Muscle of arm (tissue), 14 donors: ENCODE measurements at places on chromosomes 7 and 10. TPM values are rescaled to one million over a fixed set of nuclear protein-coding genes. Genes with fewer than 3 reads are reported as not detected.
A peak's percentile ranks its signal among the peaks of the same experiment; 100 is the strongest.

IPMK gene
- 4.2 TPM for polyA plus RNA-seq

RBP4 gene
- polyA plus RNA-seq = 1.6 TPM

DNAH11 gene
- polyA plus RNA-seq = 0.52 TPM

FAM221A gene
- polyA plus RNA-seq = 2.9 TPM

CPEB3 gene
- 2.8 TPM for polyA plus RNA-seq

VPS37D gene
- 1.6 TPM for polyA plus RNA-seq

HOGA1 gene
- polyA plus RNA-seq = 0.86 TPM

DNA sequence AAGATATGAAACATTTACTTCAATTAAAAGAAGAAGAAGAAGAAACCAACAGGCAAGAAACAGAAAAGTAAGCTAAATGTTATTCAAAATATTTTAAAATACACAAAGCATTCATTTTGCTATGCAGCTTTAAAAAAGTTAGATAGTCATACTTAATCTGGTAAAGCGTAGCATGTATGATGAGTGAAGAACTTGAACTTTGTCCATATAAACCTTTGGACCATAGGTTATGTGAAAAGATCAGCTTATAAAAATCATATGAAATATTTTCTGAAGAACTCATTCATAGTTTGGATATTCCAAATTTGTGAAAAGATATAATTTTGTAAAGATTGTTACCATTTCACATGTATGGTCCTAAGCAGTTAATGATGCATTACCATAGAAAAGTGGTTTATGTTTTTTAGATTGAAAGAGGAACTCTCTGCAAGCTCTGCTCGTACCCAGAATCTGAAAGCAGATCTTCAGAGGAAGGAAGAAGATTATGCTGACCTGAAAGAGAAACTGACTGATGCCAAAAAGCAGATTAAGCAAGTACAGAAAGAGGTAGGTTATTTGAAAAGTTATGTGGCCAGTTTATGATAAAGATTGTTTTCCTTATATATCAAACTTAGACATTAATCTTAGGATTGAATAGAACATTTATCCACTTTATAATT is 37.3 kb downstream of the KIF20B start:
- DNase-seq = peak; percentile 3

- no peak for DNase-seq
Observed at GRCh38 chr10:99654390-99655175, 4.7 kb upstream of the ENTPD7 start.

DNA sequence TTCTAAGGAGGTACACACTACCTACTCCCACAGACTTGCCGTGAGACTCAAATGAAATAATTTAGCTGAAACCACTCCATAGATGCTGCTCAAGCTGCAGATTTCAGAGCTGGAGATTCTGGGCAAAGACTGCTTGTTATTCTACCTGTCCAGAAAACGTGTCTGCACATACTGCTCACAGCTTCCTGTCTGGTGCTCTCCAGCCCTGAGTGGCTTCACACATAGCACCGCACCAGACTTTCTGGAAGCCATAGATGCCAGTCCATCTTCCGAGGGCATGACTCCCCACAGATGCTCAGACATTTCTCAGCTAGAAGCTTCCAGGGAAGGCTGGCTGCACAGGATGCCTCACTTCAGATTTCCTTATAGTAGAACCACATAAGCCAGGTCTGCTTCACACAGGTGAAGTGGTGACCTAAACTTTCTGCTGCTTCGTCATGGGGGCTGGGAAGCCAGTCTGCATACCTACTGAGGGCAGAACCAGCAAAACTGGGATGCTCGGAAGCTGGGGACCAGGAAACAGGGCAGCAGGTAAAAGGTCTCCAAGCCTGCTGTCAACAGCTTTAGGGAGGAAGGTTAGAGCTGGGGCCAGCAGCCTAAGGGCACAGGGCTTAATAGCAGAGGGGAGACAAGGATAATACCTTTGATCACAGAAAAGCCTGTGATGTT is 18.2 kb downstream of the CCDC6 start:
- DNase-seq = no peak

DNA sequence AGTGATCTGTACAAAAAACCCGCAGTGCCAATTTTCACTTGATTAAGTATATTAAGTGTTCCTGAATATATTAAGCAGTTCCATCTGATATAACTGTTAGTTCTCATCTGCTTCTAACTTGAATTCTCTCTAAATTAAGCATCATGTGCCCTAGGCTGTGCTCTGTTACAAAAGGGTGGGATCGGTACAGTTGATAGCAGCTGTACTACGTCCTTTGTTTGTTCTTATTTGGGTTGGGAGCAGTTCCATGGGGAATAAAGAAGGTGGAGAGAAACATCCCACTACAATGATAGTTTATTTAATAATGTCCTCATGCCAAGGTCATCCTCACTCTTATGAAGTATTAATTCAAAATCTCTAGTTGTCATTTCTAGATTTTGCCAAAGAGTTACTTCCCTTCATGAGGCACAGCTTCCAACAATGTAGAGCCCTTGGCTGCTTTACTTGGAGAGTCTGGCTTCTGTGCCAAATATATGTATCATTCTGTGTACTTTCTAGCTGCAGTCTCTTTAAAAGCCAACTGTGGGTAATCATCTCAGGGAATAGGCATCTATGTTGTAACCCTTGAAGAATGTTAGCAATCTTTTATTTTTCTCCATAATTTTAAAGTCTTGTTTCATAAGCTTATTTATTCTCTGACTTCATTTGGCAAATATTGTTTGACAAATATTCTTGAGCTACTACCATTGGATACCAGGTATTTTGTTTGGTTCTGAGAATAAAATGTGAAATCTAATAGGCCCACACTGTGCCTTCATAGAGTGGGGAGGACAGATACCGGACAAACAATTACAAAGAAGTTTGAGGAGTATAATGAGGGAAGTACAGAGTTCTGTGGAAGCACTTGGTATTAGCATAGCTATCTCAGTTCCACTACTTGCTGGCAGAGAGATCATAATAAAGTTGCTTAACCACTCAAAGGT is 22.4 kb upstream of the AHR start:
- DNase-seq = peak; percentile 46

- DNase-seq = no peak
Observed at GRCh38 chr7:1301882-1302251, 69.2 kb downstream of the UNCX start.

- no peak for DNase-seq
Observed at GRCh38 chr7:46713868-46714596, 793.0 kb upstream of the IGFBP3 start.

DNA sequence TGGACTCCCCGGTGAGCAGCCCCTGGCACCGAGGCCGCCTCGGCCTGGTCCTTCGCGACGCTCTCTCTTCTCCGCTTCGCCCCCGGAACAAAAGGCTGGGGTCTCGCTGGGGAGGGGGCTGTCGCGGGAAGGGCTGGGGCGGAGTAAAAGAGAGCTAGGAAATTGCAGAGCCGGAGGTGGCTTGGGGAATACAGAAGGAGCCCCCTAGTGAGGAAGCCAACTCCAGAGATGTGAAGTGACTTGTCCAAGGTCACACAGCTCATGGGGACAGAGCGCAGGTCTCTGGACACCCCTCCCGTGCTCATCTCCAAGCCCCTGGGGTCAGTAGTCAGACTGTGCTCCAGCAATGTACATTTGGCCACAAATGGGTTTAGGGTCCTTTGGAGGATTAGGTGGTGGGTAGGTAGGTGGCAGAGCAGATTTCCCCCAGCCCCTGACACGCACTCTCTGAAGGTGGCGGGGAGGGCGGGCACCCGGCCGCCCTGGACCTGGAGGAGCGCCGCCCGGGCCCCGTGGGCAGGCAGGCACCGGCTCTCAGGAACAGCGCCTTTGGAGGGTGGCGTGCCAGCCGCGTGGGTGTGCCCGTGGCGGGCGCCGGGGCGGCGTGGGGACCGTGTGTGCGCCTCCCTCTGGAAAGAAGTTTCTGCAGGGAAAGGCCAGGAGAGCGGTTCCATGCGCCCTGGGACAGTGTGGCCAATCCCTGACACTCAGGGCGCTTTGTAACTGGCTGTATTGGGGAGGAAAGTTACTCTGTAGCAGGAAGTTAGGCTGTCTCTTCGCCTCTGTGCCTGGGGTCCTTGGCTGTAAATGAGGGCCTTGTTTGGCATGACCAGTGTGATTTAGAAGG is 910 bp downstream of the WIPF3 start:
- no peak for DNase-seq

GRCh38 chr7:5646846-5647245 is 134.6 kb downstream of the RNF216 start:
- no peak for DNase-seq

DNA sequence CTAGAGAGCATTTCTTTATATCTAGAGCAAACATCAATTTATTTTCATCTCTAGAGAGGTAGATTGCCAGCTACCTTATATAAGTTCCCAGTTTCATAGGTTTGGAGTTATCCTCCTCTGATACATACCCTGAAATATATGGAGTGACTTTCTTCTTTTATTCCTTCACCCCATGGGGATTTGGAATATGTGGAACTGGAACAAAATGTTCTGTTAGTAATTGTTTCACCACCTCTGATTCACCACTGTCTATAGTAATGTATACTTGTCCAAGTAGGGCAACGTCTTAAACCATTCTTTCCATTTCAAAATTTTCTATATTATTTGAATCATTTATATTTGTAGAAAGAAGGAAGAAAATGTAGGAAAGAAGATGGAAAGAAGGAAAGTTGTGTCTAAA is 511.2 kb upstream of the KCND2 start:
- DNase-seq = no peak

- no peak for DNase-seq
Observed at GRCh38 chr7:43438897-43439479, 143.9 kb upstream of the STK17A start.

- no peak for DNase-seq
Observed at GRCh38 chr10:79052291-79053080, 16.3 kb upstream of the ZMIZ1 start.

- DNase-seq = no peak
Observed at GRCh38 chr7:2968616-2969397, 74.9 kb downstream of the CARD11 start.

DNA sequence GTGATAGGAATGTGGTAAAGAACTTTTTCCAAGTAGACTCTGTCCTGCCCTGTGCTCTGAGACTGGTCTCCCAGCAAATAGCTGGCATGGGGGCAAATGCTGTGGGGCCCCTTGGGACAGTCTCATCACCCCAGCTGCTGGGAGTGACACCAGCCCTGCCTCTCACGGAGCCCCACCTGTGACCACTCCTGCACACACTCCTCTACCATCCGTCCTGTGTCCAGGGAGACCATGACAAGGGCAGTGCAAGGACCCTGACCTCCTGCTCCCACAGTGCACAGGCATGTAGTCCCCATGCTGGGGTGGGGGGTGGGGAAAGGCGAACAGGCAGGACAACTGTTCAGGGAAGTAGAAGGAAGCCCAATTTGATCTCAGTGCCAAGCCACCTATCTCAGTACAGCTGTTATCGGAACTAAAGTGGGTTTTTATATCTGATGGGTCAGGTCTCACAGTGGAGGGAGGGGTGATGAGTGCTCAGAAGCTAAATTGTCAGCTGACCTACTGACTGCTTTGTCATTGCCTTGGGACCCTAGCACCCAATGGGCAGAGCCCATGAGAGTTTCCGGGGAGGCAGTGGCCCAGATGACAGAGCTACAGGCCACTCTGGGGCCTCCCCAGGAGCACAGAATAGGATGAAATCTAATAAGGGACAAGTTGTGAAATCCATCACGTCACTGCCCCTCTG is 24.5 kb downstream of the VSTM4 start:
- no peak for DNase-seq

GRCh38 chr10:115525141-115525540 is 432.0 kb downstream of the ATRNL1 start:
- DNase-seq = no peak

- DNase-seq = no peak
Observed at GRCh38 chr10:108069096-108069495, 904.6 kb upstream of the SORCS1 start.

DNA sequence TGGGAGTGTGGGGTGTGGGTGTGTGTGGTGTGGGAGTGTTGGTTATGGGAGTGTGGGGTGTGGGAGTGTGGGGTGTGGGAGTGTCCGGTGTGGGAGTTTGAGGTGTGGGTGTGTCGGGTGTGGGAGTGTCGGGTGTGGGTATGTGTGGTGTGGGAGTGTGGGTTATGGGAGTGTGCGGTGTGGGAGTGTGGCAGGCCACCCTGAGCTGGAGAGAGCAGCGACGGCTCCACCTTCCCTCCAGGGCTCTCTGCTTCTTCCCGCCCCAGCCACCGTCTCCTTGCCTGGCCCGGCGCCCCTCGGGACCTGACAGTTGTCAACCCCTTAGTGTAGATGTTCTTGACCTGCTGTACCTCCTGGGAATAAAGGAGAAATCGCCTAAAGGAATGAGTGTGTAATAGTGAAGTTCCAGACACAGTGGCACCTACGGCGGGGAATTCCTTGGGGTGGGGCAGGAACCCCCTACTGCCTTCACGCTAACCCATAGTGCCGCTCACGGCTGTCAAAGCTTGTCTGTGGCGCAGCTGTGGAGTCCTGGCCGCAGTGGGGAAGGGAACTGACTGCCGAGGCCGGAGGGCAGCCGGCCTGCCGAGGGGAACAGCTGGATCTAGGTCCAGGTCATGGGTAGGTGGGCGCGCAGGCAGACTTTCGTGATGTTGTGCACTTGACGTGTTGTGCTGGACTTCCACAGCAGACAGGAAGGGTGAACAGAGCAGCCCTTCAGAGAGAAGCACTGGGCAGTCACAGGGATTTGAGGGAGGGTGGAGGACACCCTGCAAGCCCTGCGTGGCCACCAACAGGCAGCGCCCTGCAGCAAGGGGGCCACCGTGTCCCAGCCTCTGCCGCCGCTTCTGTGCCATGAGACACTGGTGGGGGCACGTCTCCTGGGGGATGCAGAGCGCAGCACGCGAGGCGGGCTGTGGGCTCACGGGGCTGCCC is 49.0 kb upstream of the EN2 start:
- DNase-seq = no peak

- DNase-seq = peak; percentile 50
Observed at GRCh38 chr10:80924063-80924952, 386.6 kb downstream of the SH2D4B start.

- no peak for DNase-seq
Observed at GRCh38 chr10:94571081-94571480, 25.5 kb downstream of the HELLS start.

DNA sequence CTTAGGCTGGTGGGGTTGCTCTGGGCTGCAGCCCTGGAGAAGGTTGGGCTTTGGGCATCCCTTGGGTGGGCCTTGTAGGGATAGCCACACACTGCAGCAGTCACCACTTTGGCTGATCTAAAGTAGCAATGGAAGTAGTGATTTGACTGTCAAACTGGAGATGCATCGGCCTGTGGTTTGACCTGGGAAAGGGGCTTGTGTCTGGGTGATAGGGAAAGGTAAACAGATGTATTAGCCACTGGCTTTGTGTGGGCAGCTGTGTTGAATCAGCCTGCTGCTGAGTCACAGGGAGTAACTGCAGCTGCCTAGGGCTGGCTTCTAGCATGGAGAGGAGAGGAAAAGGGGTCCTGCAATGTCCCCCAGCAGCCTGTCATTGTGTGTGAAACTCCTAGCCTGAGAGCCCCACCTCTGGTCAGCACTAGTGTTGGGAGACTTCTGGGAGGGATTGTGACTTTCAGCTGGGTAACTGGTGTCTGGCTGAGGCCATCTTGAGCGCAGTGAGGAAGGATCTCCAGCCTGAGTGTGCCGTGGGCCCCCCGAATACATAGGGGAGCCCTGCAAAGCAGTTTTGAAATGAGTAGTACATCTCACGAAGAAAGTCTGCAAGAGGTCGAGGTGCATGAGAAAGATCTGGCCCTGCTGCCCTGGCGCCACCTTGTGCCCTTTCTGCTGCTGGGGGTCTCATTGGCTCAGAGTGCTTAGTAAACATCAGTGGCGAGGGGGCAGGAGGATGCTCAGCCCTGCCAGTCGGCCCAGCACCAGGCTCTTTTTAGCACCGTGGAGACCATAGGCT is 117.3 kb downstream of the FANK1 start:
- DNase-seq = no peak

GRCh38 chr10:16953270-16953669 is 136.0 kb upstream of the RSU1 start:
- DNase-seq = no peak
